ENCODE measurements at places on chromosomes 6 and 20. TPM values are rescaled to one million over a fixed set of nuclear protein-coding genes. Genes with fewer than 3 reads are reported as not detected.

- no peaks in the 10 kb centered on the region for H3K36me3 ChIP-seq
- H3K4me3 ChIP-seq = no peak overlapping the region
- H3K4me1 ChIP-seq = no peaks in the 10 kb centered on the region
- H3K27ac ChIP-seq = no peak overlapping the region
- peak; percentile 45 for DNase-seq
Observed at GRCh38 chr6:10347561-10348327, 67.1 kb downstream of the TFAP2A start.

DNA sequence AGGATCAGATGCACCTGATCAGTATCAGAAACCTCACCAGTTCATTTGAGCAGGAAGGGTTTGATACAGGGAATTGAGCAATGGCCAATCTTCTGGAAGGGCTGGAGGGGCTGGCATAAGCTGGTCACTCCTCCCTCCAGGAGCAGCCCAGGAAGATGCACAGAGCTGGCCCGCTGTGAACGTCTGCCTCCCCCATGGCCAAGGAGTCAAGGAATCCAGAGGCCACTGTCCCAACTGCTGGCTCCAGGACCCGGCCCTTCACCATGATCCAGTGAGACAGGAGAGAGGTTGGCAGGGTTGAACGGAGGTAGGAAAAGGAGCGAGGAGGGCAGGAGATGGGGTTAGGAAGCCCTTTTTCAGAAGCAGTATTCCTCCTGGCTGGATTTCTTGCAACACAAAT is 113.9 kb upstream of the CST7 start:
- peaks cover 16% of the 10 kb centered on the region for H3K4me1 ChIP-seq
- H3K4me3 ChIP-seq = no peak overlapping the region
- H3K27ac ChIP-seq = no peak overlapping the region
- H3K27me3 ChIP-seq = no peaks in the 10 kb centered on the region

GRCh38 chr6:147941143-147941542 is 401.5 kb upstream of the SASH1 start:
- peak; percentile 56 for DNase-seq
- H3K4me1 ChIP-seq = no peaks in the 10 kb centered on the region
- no peak overlapping the region for H3K4me3 ChIP-seq
- no peaks in the 10 kb centered on the region for H3K36me3 ChIP-seq
- no peak overlapping the region for H3K27ac ChIP-seq

DNA sequence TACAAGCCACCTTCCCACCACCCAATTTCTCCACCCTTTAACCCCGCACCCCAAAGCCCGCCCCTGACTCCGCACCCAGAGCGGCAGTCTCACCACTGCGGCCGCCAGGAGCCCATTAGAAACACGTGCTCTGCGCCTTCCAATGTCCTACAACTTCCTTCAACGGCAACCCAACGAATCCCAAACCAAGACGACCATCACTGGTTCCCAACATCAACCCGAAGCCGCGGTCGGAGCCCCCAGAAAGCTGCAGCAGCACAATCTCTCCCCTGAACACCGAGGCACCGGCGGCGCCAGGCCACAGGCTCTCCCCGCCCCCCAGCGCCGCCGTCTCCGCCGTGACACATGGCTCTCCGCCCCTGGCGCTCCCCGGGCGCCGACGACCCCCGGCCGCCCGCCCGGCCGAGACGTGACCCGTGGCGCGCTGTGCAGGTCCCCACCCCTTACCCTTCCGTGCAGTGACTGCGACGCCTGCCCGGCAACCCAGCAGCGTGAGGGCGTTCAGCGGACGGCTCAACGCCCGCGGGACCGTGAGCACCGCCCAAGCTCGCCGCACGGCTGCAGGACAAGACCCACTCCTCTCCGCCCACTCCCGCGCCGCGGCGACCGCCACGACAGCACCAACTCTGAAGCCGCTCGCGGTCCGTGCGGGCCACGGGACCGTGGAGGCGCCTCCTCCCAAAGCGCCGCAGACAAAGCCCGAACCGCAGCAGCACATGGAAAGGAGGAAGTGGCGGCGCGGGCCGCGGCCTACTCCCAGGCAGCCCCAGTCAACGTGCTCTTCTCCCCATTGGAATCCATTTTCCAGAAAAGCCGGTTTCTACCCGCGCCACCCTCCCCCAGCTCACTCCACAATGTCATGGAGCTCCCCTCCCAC is 551 bp downstream of the SYNCRIP start:
- H3K27me3 ChIP-seq = no peaks in the 10 kb centered on the region
- H3K27ac ChIP-seq = peak overlapping the region; percentile 99
- peaks cover 20% of the 10 kb centered on the region for H3K4me1 ChIP-seq

DNA sequence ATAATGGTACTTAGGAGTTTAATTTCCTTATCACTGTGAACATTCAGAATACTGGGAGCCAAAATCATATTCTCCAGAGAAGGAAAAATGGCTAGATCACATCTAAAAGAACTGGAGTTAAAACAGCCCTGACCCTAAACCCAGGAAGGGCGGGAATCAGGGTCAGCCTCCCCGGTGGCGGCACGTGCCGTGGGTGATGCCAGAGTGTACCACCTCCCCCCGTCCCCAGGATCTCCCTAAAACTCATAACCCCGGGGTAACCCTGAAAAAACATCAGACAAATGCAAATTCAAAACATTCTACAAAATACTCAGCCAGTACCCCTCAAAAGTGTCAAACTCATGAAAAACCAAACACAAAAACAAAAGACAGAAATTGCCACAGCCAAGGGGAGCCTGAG is 148.3 kb downstream of the DLL1 start:
- H3K27me3 ChIP-seq = no peaks in the 10 kb centered on the region
- H3K4me3 ChIP-seq = no peak overlapping the region
- no peak for DNase-seq
- H3K36me3 ChIP-seq = no peaks in the 10 kb centered on the region
- H3K27ac ChIP-seq = no peak overlapping the region
- H3K4me1 ChIP-seq = no peaks in the 10 kb centered on the region

DNA sequence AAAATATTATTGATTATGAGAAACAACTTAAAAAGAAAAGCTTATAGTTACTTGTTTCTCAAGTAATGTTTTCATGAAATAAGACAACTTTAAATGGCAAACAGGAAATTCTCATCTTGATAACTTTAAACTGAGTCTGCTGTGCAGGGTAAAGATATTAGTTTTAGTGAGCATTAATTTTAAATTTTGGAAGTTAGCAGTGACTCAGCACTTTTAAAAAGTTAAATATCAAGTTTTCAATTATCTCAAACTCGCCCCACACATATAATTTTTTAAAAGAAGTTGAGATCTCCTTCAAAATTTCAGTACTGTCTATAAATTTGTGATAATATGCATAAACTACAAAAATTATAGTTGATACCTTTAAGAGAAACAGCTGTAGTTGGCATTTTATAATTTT is 337.3 kb upstream of the NT5E start:
- H3K4me1 ChIP-seq = no peaks in the 10 kb centered on the region
- H3K27ac ChIP-seq = no peak overlapping the region
- H3K4me3 ChIP-seq = no peak overlapping the region
- DNase-seq = no peak
- H3K36me3 ChIP-seq = no peaks in the 10 kb centered on the region
- H3K27me3 ChIP-seq = no peaks in the 10 kb centered on the region

- H3K27me3 ChIP-seq = no peaks in the 10 kb centered on the region
- no peak for DNase-seq
- H3K36me3 ChIP-seq = no peaks in the 10 kb centered on the region
- H3K4me1 ChIP-seq = no peaks in the 10 kb centered on the region
- H3K27ac ChIP-seq = no peak overlapping the region
- H3K4me3 ChIP-seq = no peak overlapping the region
Observed at GRCh38 chr20:21238818-21239536, 64.2 kb upstream of the XRN2 start.

- DNase-seq = no peak
- H3K4me3 ChIP-seq = no peak overlapping the region
- no peak overlapping the region for H3K27ac ChIP-seq
- no peaks in the 10 kb centered on the region for H3K4me1 ChIP-seq
- no peaks in the 10 kb centered on the region for H3K36me3 ChIP-seq
- no peaks in the 10 kb centered on the region for H3K27me3 ChIP-seq
Observed at GRCh38 chr20:14544688-14545087, 207.3 kb upstream of the FLRT3 start.

DNA sequence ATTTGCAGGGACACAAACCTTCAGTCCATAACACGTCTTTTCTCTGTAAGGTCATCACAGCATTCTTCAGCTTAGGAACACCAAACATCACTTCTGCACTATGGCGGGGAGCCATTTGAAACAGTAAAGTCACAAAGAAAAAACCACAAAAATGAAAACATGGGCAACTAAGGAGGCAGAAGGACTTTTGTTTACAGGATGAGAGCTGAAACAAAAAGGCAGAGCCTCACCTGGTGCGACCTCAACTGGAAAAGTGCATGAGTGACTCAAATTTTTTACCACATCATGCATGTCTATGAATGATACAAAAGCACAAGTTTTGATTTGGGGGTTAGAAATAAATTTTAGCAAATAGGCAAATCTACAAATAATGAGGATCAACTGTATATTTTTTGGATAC is 68.2 kb upstream of the TNFAIP3 start:
- H3K27me3 ChIP-seq = no peaks in the 10 kb centered on the region
- no peaks in the 10 kb centered on the region for H3K36me3 ChIP-seq

The FOXQ1 gene
- total RNA-seq = 0.24 TPM

The SGK2 gene
- total RNA-seq = 0.64 TPM

The CLIC5 gene
- 0.14 TPM for total RNA-seq

The MUC21 gene
- not detected for total RNA-seq

The LPA gene
- not detected for total RNA-seq

The SLC22A3 gene
- 0.57 TPM for total RNA-seq

The LAMA2 gene
- 1.7 TPM for total RNA-seq

Measured in astrocyte (in vitro differentiated cells and primary cell).